ENCODE measurements at places on chromosomes 11 and 22.

DNA sequence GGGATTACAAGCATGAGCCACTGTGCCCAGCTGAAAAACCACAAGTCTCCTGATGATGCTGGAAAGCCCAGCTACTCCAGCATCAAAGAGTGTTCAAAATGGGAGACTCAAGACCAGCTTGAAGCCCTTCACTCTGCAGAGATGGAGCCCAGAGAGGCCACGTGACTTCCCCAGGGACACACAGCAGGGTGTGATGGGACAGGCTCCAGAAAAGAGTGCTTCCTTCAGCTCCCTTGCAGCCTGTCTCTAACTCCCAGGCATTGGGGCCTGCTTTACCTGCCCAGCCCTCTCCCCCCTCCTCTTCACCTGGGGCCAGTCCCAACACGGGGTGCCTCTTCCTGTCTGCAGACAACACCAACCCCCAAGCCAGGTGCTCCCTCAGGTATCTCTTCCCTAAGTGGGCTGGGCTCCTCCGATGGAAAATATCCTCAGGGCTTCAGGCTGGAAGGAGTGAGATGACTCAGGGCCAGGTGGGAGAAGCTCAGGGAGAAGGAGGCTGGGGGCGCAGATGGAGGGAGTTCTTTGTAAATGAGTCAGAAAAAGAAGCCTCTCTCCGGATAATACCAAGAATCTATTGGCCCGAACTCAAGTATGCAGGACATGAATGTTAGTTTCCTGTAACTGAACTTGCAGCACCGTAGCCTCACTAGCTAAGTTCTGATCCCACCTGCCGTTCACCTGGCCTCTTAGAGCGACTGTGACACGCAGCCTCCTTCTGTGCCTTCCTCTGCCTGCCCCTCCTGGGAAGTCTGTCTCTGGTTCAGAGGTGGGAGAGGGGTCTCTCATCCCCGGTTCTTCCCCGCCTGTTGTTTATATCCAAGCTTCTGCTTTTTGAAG is 326.6 kb downstream of the MN1 start:
- no peak for DNase-seq

GRCh38 chr11:133951327-133952198 is 5.2 kb downstream of the IGSF9B start:
- no peak for DNase-seq

DNA sequence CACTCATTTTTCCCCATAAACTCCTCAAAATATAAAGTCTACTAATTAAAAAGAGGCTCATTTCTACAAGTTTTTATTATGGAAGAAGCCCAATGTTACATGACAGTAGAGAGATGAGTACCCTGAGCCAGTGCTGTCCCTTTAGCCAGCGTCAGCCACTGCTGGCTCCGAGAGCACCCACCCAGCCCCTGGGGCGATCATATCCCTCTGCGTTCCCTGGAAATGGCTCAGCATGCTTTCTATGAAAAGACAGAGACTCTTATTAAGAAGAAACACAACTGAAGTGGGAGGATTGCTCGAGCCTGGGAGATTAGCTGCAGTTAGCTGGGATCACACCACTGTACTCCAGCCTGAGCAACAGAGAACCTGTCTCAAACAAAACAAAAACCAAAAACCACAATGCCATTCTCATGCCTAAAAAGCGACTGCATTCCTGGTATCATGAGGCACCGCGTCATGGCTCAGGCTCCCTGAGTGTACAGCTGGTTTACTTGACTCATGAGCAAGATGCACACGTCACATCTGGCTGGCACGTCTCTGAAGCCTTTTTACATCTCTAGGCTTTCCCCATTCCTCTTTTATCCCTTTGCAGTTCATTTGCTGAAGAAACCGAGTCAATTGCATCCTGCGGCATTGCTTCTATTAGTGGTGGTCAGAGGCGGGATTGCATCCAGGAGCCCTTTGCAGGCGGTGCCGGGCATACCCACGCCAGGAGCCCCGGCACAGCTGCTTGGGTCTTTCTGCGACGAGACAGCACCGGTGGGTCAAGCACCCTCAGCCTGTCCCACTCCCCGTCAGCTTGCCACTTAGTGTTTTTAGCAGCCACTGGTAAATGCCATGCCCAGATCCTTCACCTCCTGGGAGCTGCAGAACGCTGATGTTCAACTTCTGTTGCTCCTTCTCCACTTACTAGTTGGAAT is 119.9 kb downstream of the CTTN start:
- no peak for DNase-seq

DNA sequence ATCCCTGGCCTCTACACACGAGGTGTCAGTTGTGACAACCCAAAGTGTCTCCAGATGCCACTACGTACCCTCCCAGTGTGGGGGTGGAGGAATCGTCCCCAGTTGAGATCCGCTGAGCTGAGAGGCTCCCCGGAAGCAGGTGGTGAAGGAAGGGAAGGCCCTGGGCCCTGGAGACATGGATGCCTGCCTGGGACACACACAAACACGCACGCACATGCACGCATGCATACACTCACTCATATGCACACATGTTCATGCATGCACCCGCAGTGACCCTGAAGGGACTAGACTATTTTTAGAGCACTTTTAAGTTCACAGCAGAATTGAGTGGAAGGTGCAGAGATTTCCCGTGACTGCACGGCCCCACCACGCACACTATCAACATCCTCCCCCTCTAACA is 50.9 kb downstream of the PARVB start:
- no peak for DNase-seq

GRCh38 chr22:22721681-22722354 is 77.4 kb downstream of the GGTLC2 start:
- no peak for DNase-seq

GRCh38 chr22:46010207-46010867 is 33.4 kb upstream of the WNT7B start:
- DNase-seq: no peak

- no peak for DNase-seq
These were observed 113.4 kb upstream of the CRYBB3 start for GRCh38 chr22:25085930-25086901.

DNA sequence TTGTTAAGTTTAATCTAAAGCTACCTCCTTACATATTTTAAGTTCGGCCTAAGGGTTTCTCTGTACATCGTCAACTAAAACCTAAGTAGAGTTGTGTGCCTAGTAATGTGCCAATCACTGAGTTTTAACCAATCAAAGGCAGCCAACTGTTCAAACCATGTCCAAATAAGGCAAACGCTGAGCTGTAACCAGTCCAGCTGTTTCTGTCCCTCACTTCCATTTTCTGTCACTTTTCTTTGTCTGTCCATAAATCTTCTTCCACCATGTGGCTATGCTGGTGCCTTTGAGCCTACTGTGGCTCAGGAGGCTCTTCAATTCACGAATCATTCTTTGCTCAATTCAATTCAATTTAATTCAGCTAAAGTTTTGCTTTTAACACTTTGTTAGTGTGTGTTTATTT is 13.9 kb upstream of the ATXN10 start:
- DNase-seq: no peak

GRCh38 chr11:68989936-68990606 is 9.3 kb upstream of the MRGPRD start:
- no peak for DNase-seq

- no peak for DNase-seq
These were observed 101.7 kb upstream of the TRIM77 start for GRCh38 chr11:89608234-89608966.

DNA sequence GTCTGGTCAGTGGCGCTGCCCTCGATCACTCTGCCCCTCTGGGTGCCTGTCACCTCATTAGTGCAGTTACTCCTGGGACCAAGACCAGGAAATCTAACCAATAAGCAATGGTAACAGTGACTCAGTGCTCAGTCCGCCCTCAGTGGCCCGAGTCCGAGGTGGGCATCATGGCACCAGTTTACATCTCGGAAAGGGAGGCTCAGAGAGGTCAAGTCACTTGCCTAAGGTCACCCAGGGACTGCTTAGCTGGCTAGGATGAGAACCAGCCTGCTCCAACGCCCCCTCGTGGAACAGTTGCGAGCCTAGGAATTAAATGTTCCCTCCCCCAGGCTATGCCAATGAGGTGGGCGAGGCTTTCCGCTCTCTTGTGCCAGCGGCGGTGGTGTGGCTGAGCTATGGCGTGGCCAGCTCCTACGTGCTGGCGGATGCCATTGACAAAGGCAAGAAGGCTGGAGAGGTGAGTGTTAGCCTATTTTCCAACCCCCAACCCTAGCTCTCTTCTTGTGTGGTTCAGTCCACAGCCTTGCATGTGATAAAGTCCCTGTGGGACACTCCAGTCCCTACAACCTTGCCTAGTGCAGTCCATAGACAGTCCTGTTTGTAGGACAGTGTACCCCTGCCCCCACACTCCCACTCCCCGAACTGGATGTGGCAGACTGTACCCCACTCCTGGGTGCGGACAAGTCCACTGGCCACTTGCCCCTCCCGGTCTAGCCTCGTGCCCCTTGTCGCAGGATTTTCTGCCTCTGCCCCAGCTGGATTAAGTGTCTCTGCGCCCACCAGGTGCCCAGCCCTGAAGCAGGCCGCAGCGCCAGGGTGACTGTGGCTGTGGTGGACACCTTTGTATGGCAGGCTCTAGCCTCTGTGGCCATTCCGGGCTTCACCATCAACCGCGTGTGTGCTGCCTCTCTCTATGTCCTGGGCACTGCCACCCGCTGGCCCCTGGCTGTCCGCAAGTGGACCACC is 1.1 kb downstream of the MTFP1 start:
- peak; percentile 89 for DNase-seq

DNA sequence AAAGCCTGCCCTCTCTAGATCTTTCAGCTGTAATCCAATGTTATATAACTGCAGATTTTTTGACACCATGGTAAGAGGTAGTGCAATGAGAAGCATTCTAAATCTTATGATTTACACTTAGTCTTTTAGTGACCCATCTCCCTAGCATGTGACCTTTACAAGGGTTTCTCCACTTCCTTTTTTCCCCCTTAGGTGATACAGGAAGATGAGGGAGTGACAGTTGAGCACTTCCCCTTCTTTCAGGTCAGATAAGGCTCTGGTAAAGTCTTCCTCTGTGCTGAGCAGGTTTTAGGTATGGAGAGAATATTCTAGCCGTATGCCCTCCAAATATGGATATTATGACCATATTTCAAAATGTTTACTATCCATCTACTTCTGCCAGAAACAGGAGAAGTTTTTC is 753.6 kb downstream of the JRKL start:
- DNase-seq: no peak

DNA sequence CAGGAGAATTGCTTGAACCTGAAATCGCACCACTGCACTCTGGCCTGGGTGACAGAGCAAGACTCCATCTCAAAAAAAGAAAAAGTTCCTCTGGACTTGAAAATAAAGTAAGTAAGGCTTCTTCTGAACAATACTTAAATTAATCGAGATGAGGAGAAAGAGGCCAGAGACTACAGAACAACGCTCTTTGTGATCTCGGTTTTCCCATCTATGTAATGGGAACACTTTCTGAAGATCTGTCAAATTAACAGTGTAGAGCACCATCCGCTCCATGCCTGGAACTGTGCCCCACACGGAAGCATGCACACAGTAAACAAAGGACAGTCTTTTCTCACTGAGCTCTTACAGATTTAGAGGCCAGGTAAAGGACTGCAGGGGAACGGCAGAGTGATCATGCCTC is 9.1 kb downstream of the AP1B1 start:
- no peak for DNase-seq

DNA sequence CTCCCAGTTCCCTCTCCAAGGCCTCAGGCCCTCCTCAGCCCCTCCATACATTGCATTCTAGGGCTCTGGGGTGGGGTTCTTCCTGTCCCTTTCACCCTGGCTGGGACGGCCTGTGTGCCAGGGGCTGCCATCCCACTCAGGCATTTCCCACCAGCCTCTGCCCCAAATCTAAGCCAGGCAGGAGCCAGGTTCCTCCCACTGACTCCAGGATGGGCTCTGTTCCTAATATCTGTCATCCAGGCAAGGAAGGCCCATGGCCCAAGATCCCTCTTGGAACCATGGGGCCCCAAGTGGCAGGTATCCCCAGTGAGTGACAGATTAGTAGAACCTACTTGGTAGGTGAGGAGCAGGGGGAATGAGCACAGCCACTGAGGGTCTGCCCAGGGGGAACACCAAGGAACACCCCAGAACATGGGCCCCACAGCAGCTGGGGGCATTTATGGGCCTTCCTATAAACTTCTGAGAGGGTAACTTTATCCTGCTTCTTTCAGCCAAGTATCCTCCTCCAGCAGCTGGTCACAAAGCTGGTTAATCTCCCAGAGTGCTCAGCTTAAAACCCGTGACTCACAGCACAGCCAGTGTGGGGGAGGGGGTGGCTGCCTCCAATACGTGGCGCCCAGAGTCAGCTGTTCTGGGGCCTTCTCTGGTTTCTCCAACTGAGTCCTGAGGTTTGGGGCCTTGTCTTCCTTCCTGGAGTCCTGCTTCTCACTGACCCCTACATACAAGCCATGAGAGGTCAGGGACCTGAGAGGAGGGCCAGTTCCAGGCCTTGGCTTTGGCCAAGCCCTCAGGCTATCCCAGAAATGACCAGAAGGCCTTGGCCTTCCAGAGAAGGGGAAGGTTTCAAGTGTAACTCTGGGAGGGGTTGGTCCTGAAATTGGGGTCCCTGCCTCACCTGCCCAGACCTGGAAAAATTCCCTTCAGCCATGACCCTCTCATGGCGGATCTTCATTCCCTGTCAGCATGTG is 19.9 kb upstream of the MYOD1 start:
- DNase-seq: no peak

- no peak for DNase-seq
These were observed 60.5 kb upstream of the SHISAL1 start for GRCh38 chr22:44373234-44373633.

DNA sequence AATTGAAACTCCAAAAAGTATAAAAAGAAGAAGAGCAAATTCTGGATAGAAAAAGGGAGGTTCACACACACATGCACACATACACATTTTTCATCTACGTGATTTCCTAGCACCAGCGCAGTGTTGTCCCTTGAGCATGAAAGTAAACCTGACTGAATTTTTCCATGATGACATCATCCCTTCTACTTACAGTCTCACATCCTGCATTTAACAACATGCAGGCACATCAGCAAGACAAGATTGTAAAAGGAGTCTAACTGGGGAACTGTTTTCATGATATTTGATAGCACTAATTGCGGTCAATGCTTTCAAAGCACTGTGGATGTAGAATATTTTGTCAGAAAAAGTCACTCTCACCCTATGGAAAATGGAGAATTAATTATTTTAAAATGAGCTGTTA is 36.6 kb downstream of the GAS2 start:
- no peak for DNase-seq

- DNase-seq: no peak
These were observed 7.3 kb downstream of the RSF1 start for GRCh38 chr11:77813256-77813655.

GRCh38 chr11:40139536-40139935 is 1319.9 kb downstream of the LRRC4C start:
- DNase-seq: no peak

DNA sequence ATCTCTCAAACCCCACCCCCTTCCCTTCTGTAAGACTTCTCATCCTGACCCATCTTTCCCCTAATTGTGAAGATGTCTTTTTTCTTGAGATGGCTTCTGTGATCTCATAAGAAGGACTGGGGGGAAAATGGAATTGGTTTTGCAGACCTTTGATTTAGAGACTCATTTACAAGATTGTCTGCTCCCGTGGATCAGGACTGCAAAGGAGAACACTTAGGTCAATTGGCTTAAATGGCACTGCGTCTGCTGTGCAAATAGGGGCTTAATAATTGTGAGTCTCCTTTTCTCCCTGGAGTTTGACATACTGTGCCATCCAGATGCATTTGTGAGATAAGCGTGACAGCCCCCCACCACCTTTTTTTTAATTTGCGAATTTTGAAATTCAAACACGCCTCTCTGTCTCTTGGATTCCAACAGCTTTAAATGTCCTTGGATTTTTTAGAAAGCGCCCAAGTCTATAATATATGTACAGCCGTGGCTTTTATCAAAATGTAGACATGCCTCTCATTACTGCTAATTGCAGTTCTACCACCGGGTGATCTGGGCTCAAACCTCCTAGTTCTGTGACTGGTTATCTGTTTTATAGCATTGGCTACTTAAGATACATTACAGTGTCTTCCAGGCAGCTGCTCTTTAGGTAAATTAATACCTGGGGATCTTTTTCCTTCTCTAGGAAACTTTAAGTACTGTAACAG is 150.0 kb downstream of the DBX1 start:
- no peak for DNase-seq
